ENCODE measurements at places on chromosomes 1 and 21.

- no peak for DNase-seq
These were observed 14.6 kb upstream of the AGBL4 start for GRCh38 chr1:50038237-50038809.

GRCh38 chr1:151914076-151914475 lies 4.8 kb upstream of the THEM4 start:
- no peak for DNase-seq

DNA sequence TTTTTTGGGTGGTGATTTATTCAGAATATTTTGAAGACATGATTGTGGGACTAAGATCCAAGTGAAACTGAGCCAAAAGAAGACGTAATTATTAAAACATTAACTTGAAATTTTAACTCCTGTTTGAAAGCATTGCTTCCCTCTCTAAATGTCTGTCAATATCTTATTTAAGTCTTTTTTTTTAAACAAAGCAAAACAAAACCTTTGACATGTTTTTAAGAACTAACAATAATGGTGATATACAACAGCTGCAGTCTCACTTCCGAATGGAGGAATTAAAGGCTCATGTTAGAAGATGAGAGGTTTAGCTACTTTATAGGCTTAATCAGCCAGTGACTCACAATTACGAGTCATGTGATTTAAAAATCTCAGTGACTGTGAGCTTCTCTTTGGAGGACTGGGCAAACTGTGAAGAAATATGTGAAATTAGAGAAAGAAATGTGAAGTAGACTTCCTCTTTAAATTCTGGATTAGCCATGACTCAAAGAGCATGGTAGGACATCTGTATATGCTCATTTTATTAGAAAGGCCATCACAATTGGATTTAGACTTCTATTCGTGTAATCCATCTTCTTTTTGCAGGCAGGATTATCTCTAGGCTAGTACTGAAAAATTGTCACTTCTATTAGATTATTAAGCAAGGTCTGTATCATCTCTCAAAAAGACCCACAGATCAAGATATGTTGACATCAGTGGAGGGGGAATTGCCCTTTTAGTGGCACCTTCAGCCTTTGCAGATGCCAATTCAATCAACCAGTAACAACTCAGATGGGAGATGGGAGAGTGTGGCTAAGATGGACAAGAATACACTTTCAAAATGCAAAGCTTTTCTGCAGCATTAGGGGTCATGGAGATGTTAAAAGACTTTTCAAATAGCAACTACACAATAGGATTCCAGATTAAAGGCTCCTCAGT lies 28.7 kb downstream of the KCNA3 start:
- DNase-seq, result no peak

- DNase-seq, result no peak
These were observed 118.3 kb downstream of the FMN2 start for GRCh38 chr1:240210026-240210425.

DNA sequence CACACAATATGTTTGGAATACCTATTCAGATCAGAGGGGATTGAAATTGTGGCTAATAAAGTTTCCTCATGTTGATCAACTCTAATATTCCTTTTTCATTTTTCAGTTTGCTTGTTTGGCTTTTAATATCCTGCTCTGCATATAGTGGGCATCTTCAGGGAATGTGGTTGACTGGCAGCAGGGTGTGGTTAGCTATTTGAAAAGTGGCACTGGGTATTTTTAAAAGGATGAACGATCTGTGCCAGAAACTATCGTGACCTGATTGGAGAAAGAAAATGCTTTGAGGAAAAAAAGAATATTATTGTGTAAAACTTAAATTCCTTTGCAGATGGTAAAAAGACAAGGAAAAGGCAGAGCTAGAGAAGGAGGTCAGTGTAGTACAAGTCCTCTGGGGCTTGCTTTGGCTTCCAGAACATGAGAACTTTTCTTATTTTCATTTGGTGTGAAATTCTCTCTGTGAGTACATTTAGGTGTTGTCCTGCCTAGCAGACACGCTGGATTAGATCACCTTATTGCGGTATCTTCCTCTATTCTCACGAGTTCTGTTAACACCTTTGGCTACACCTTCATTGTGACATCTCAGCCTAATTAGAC lies 329.7 kb upstream of the SNX7 start:
- DNase-seq, result no peak

DNA sequence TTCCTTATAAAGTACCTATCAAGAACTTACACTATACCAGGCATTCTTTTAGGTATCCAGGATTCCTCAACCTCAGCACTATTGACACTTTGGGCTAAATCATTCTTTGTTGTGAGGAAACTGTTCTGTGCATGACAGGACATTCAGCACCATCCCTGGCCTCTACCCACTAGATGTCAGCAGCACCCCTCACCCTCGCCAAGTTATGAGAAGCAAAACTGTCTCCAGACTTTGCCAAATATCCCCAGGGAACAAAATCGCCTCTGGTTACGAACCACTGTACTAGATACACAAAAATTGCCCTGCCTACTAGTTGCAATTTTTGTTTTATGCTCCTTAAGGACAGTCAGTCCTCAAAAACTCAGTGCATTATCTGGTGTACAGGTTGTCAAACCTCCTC lies 35.7 kb downstream of the PALMD start:
- no peak for DNase-seq

DNA sequence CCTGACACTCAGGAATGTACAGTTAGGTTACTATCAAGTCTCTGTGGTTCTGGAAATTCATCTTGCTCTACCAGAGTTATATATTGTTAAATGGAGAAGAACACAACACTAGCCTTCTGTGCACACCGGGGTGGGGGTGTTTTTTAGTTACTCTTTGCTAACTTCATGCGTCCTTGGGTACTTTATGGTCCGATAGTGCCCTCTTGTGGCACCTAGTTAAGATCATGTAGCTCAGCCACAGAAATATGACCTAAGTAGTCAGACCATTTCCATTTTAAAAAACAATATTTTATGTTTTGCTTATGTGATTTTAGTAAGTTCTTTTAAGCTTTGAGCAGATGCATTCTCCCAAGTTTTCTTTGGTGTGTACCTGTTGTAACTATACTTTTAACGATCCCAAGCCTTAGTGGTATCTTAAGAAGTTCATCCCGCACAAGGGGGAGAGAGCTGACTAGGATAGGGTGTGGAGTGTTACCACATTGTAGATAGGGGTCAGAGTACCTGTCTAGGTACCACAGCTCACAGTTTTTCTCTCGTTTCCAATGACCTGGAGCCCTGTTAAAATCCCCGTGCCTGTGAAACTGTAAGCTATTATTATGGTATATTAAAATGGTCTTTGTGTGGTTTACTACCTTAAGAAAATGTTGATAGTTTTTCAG lies 20.6 kb upstream of the SH3D21 start:
- DNase-seq, result no peak

- no peak for DNase-seq
These were observed 45.7 kb downstream of the DMRTB1 start for GRCh38 chr1:53504901-53505300.

DNA sequence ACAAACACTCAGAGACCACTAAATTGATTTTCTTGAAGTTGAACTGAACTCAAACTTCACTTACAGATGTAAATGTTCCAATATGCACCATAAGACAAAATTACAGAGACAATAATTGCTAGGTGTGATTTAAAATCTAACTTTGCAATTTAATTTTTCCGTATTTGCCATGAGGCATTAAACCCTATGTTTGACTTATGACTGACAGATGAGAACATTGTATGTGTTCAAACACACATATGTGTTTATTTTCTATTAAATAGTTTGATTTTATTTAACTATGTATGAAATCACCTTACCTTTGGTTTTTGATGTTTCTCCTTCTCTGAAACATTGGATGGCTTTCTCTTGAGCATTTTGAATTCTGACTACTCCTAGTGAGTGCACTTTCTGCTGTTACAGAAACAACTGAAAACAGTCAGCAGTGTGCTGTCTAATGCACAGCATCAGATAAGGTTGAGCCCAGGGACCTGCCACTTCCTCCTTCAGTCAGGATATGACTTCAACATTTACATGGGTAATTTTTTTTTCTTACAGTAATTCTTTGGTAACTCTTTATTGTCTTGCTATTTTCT lies at the start of gene SAMSN1:
Gene SAMSN1, minus strand, starts transcription at position 410 of the 575 bp plus-strand sequence. Its CDS starts 54 bp downstream, at position 356.
- peak; percentile 54 for DNase-seq

GRCh38 chr1:1425426-1425752 lies 4.3 kb upstream of the ANKRD65 start:
- no peak for DNase-seq

Measured in activated T-cell treated with anti-CD3 and anti-CD28 coated beads, Interleukin-2, amount 50 U/mL, for 1 hour (primary cell).